Tibial artery (tissue), 4 donors: ENCODE measurements at places on chromosomes 4 and X.
A peak's percentile ranks its signal among the peaks of the same experiment; 100 is the strongest.

GRCh38 chr4:21888195-21888976 is 60.2 kb downstream of the KCNIP4 start:
- no peak for DNase-seq

DNA sequence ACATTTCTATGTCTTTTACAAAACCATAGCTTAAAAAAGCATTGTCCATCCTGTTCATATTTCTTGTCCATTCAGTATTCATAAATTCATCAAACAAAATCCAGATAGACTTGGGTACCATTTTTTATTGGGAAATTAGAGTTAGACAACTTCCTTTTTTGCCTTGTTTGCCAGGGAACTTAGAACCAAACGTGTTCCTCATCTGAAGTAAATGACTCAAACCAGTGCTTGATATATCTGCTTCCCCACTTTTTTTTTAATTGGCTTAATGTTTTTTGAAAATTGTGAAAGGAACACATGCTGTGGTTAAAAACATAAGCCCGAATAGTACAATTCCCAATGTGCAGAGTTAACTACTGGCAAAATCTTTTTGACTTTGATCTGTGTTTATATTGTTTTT is 44.2 kb downstream of the DLG3 start:
- DNase-seq = no peak

DNA sequence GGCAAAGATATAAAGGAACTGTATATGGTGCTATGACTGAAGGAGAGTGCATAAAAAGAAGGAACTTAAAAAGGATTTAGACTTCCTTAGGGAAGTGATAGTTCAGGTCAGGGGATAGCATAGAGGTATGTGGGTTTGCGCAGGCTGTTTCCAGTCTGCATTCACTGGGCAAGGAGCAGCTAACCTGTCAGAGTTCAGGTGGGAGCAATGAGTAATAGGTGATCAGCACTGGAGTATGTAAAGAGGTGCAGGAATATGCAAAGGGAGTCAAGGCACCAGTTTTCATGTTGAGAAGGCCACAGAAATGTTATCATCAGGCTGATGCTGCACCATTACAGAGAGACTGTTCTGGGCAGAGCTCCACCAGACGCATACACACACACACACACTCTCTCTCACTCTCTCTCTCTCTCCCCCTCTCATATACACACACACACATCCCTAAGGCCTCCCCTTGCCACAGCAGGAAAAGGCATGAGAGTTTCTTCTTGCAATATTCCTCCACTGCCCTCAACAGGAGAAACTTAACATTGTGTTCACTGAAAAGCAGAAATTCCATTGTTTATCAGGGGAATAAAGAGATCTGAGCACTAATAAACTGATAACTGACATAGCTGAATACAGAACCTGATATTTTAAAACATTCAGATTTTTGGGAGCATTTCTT is 256.4 kb upstream of the GRID2 start:
- DNase-seq = no peak

DNA sequence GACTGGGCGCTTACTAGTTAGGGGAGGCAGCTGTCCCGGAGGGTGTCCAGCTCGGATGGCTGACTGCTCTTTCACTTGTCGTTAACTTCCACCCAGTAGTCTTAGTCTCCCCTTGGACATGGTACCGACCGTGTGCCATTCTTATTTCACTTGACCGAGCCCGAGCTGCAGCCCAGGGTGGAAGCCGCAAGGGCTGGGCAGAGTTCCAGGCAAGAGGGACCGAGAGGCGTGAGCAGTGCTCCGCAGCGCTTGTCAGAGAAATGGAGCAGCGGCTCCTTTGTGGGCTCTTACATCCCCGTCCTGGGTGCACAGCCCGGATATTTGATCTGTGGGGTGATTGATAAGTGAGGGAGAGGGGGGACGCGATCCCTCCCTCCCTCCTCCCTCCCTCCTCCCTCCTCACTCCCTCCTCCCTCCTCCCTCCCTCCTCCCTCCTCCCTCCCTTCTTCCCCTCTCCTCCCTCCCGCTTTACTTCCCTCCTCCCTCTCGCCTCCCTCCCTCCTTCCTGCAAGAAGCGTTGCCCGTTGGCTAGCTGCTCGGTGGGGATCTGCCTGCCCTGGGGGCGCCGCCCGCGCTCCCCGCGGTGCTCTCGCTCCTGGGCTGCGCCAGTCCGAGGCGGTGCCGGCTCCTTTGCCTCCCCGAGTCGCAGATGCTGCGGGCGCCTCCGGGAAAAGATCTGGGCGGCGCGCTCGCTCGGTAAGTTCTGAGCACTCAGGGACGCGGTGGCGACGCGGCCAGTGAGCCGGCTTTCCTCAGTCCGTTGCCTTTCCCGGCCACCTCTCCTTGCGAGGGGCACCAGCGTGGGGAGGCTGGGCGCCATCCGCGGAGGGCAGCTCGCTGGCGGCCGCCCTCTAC is at the start of gene SLITRK2:
TSS of gene SLITRK2 (plus strand) at position 499 of the 855 bp plus-strand sequence. CDS start 4,597 bp downstream, outside the sequence.
- no peak for DNase-seq

DNA sequence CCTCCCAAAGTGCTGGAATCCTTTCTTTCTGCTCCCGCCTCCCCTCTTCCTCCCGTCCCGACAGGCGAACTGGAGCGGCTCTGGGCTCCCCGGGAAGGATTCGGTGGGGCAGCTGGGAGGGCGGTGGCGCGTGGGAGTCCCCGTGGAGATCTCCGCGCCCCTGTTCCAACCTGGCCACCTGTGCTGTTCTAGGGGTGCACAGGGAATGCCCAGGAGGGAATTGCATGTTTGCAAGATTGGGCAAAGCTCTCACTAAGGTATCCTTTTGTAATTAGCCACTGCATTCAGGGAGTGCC is 11.2 kb upstream of the ELF4 start:
- no peak for DNase-seq

GRCh38 chr4:15291122-15291521 is 136.7 kb upstream of the C1QTNF7 start:
- DNase-seq = no peak

- DNase-seq = no peak
These were observed 355.5 kb downstream of the KCNIP4 start for GRCh38 chr4:21592970-21593670.

- DNase-seq = no peak
These were observed 91.6 kb downstream of the TSPAN7 start for GRCh38 chrX:38652934-38653442.

DNA sequence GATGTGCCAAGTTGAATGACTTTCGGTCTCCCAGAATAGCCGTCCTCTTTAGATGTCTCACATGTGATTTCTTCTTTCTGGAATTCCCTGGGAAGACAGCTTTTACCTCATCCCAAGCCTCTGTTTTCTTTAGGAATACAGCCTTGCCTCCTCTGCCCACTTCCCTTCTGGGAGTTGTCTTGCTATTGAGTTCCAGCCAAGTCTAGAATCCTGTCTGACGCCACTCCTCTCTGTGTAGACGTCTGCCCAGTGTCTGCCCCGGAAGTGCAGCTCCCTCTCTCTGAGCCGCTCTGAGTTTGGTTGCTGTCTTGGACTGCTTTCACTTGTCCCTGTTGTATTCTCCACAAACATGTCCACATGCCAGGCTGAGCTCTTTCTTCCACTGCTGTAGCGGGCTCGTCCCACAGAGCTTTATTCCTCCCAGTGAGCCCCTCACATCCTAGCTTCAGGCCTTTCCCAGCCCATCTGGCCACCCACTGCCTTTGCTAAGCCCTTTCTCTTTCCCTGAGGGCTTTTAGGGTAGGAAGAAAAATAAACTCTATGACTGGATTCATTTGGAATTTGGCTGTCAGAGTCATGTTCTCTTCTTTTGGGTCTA is 9.0 kb upstream of the IGFBP7 start:
- DNase-seq = peak; percentile 91

GRCh38 chrX:97189668-97190067 is 306.0 kb downstream of the RPA4 start:
- DNase-seq = no peak

- DNase-seq = no peak
These were observed 94.2 kb upstream of the TEX13D start for GRCh38 chrX:124238268-124238667.

GRCh38 chr4:164596318-164596878 is 157.5 kb upstream of the SMIM31 start:
- DNase-seq = no peak

DNA sequence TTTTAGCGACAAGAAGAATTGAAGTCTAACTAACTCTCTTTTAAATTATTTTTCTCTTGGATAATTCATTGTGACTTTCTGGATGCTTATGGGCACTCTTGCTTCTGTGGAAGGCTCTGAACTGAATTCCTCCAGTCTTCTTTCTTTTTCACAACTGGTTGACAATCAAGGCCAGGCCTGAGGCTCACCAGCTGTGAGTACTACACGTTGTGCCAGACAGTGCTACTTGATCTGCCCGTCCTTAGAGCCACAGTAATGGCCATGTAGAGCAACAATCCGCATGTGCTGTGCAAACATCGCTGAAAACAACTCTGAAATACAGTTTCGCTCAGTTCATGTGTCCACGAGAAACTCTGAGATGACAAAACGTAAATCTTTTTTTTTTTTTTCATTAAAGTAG is 1336.3 kb upstream of the AGA start:
- no peak for DNase-seq

DNA sequence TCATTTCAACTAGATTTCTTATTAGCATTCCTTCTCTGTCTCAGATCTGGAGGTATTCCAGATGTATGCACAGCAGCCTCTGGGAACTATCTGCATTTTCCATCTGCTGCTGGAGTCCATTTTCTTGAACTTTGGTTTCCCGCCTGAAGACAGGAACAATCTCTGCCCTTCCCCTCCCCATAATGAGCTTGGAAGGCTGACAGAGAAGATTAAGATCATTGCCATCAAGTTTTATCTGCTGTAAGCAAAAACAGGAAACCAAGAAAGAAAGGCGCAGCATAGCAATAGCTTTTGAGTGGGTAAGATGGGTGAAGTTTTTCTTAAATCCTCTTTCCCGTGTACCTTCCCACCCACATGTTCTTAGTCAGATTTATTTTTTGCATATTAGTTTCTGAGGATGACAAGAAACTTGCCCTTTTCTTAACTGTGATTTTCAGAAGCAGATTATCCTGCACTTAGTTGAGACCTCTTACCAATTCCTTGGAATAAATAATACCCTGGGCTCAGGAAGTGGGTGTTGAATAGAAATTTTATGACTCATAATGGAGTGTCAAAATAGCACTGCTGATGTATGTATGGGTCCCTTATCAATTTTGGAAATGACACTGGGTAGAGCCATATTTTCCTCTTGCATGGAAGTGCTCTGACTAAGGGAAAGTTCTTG is 78.3 kb downstream of the CT47B1 start:
- DNase-seq = no peak

- no peak for DNase-seq
These were observed 1594.6 kb downstream of the ARAP2 start for GRCh38 chr4:34649716-34650115.

GRCh38 chrX:77723681-77724080 is 62.3 kb downstream of the ATRX start:
- DNase-seq = no peak
